ENCODE measurements at places on chromosomes 4 and X.

GRCh38 chrX:100381619-100382018, 28.5 kb downstream of the PCDH19 start:
- no peak overlapping the region for H3K27ac ChIP-seq
- no peak overlapping the region for H3K4me3 ChIP-seq
- no peaks in the 10 kb centered on the region for H3K4me1 ChIP-seq
- H3K36me3 ChIP-seq, result no peaks in the 10 kb centered on the region

- H3K4me1 ChIP-seq, result peaks cover 10% of the 10 kb centered on the region
- peak overlapping the region; percentile 82 for H3K27ac ChIP-seq
- peak overlapping the region; percentile 37 for H3K4me3 ChIP-seq
- no peaks in the 10 kb centered on the region for H3K27me3 ChIP-seq
- H3K36me3 ChIP-seq, result no peaks in the 10 kb centered on the region
- peak; percentile 52 for DNase-seq
These were observed 30.7 kb downstream of the ARHGEF9 start for GRCh38 chrX:63754136-63754859.

GRCh38 chr4:152359208-152360044, 176.5 kb downstream of the FBXW7 start:
- H3K27me3 ChIP-seq, result no peaks in the 10 kb centered on the region
- no peak overlapping the region for H3K27ac ChIP-seq
- no peak overlapping the region for H3K4me3 ChIP-seq
- DNase-seq, result no peak
- H3K36me3 ChIP-seq, result no peaks in the 10 kb centered on the region

DNA sequence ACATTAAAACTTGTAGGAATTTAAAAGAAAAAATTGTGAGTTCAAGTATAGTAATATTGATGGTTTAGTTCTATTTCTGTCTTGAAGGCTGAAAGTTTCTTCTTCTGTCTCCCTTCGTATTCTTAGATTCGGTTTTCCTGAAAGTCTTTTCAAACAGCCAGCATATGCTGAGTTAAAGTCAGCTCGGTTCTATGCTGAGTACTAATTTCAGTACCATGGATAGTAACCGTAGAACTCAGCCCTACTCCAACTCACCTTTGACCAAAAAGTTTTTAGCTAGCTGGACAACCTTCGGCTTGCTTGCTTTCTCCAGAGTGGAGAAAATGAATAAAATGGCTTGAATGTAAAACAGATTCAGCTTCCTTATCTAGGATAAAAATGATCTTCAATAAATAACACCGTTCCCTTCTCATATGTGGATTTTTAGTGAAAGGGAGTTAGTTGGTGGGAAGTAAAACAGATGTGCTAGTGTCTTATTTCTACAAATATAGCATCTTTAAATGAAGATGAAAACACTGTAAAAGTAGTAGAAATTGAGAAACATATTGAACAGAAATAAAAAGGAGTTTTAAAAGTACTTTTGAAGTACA, 5.2 kb downstream of the POU4F2 start:
- H3K36me3 ChIP-seq, result no peaks in the 10 kb centered on the region
- DNase-seq, result no peak
- H3K27ac ChIP-seq, result no peak overlapping the region
- no peak overlapping the region for H3K4me3 ChIP-seq

- no peak overlapping the region for H3K4me3 ChIP-seq
- peak; percentile 46 for DNase-seq
- H3K27me3 ChIP-seq, result no peaks in the 10 kb centered on the region
- no peaks in the 10 kb centered on the region for H3K36me3 ChIP-seq
These were observed 17.2 kb upstream of the SCRG1 start for GRCh38 chr4:173415885-173416653.

DNA sequence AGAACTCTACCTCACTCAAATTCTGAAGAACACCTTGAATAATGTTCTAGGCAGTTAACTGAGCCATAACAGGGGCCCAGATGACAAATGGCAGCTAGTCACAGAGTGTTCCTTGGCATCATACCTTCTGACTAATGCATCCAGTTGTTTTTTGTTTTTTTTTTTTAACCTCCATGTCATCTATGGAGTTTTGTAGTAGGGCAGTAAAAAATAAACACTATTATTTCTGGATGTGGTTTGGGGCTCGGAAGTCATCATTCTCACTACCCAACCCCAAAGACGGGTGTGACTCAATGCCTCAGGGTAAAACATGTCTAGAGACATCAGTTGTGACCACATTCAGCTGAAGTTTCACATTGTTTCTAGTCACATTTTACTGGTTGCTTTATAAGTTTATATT, 31.2 kb upstream of the MCF2 start:
- H3K27ac ChIP-seq, result no peak overlapping the region
- H3K27me3 ChIP-seq, result no peaks in the 10 kb centered on the region
- H3K4me1 ChIP-seq, result no peaks in the 10 kb centered on the region
- no peak overlapping the region for H3K4me3 ChIP-seq
- H3K36me3 ChIP-seq, result no peaks in the 10 kb centered on the region

GRCh38 chr4:73417973-73418372, 13.9 kb downstream of the ALB start:
- no peak overlapping the region for H3K27ac ChIP-seq
- H3K27me3 ChIP-seq, result no peaks in the 10 kb centered on the region
- no peak for DNase-seq
- no peak overlapping the region for H3K4me3 ChIP-seq

DNA sequence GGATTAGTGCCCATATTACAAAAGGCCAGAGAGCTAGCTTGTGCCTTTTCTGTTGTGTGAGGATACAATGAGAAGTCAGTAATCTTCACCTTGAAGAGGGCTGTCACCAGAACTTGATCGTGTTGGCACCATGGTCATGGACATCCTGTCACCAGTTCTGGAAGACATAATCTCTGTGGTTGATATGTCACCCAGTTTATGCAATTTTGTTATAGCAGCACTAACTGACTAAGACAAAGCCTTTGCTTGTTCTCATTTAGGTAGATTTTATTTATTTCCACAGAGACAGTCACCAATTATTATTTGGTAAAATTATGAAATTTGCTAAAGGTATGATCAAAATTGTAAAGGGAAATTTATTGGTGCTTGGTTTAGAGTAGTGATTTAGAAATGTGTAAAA, 308.8 kb upstream of the CPXCR1 start:
- peaks cover 8% of the 10 kb centered on the region for H3K27me3 ChIP-seq
- no peak for DNase-seq
- no peaks in the 10 kb centered on the region for H3K4me1 ChIP-seq

DNA sequence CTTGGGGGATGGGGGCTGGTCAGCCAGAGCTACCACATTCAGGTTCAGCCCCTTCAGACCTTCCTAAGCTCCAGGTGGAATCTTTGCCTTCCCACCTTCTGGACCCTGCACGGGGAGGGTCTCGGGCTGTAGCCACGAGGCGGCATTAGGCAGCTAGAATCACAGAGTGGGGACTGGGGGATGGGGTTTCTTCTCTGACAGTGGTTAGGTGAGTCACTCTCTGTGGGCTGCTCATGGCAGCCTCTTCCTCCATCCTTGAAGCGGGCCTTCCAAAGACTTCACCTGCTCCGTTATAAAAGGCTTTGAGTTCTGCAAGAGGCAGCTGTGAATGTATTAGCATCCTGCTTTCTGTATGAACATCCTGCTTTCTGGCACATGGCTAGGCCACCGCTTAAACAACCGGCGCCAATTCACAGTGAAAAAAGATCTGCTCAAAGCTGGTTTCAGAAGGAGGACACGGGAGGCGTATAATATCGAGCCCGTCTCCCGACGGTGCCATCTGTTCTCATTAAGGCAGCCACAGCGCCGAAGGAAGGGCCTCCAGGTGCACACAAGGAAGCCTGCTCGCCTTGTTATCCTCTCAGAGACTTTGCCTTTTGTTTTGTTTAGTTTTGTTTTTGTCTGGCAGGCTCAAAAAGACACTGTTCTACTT, 74.3 kb upstream of the IGFBP7 start:
- H3K27ac ChIP-seq, result no peak overlapping the region
- no peaks in the 10 kb centered on the region for H3K4me1 ChIP-seq
- no peak for DNase-seq
- H3K4me3 ChIP-seq, result no peak overlapping the region
- no peaks in the 10 kb centered on the region for H3K36me3 ChIP-seq

GRCh38 chrX:56764153-56764974, 35.3 kb downstream of the NBDY start:
- no peaks in the 10 kb centered on the region for H3K27me3 ChIP-seq
- no peaks in the 10 kb centered on the region for H3K36me3 ChIP-seq
- peaks cover 4% of the 10 kb centered on the region for H3K4me1 ChIP-seq
- DNase-seq, result peak; percentile 80

DNA sequence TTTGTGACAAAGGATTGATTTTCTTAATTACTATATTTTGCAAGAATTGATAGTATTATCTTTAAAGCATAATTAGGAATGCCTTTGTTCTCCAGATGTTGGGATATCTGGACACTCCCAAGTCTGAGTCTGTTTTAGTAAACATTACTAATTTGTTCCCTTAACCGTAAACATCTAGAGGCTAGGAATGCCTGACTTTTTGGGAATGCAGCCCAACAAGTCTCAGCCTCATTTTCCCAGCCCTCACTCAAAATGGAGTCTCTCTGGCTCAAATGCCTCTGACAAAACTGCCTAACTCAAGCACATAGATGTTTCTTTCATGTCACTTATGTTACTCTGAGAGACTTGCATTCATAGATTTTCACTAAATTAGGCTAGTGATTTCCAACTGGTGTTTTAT, 297.0 kb upstream of the CLNK start:
- DNase-seq, result no peak
- H3K27me3 ChIP-seq, result no peaks in the 10 kb centered on the region
- no peak overlapping the region for H3K27ac ChIP-seq
- H3K4me1 ChIP-seq, result no peaks in the 10 kb centered on the region
- no peak overlapping the region for H3K4me3 ChIP-seq
- H3K36me3 ChIP-seq, result no peaks in the 10 kb centered on the region

DNA sequence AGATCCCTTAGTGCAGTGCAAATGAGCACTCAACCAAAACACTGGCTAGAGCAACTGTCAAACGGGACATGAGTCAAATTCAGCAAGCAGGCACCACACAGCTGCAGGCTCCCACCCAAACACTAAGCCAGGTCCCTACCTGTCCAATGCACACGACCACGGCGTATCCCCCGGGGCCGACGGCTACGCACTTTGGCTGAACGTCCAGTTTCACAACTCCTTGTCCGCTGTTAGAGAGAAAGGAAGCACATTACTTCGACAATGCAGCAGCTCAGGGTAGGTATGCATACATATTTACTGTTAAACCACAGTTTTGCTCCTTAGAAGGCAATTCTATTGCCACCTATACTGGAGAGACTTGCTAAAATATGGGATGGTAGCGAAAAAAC, 35.4 kb downstream of the WDR1 start:
- no peaks in the 10 kb centered on the region for H3K36me3 ChIP-seq
- peak; percentile 36 for DNase-seq
- no peak overlapping the region for H3K4me3 ChIP-seq
- H3K27ac ChIP-seq, result no peak overlapping the region
- H3K4me1 ChIP-seq, result no peaks in the 10 kb centered on the region

Measured in adrenal gland (tissue), 19 donors.